Stimulated activated CD4-positive, alpha-beta T cell treated with anti-CD3 and anti-CD28 coated beads, Interleukin-1b, Interleukin-23, amount 100 ng/mL, for 1 hour (primary cell): ENCODE measurements at places on chromosomes 1 and 21.

- no peak for DNase-seq
These were observed 30.9 kb downstream of the UTP25 start for GRCh38 chr1:209858561-209859103.

GRCh38 chr1:231557898-231558707 lies 29.6 kb downstream of the TSNAX start:
- no peak for DNase-seq

DNA sequence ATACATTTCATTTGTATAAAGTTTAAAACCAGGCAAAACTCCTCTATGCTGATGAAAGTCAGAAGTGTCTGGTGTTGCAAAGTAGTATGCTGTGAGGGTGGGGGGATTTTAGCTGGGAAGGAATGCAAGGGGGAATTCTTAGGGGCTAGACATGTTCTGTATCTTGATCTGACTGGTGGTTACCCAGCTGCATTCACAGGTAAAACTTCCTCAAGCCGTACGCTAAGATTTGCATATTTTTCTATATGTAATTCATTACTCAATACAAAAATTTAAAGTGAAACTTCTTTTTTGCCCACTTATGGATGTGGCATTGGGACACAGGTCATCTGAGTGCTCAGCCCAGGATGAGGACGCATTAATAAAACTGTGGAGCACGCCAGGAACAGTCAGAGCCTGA lies 323.3 kb downstream of the PAPPA2 start:
- DNase-seq, result no peak

DNA sequence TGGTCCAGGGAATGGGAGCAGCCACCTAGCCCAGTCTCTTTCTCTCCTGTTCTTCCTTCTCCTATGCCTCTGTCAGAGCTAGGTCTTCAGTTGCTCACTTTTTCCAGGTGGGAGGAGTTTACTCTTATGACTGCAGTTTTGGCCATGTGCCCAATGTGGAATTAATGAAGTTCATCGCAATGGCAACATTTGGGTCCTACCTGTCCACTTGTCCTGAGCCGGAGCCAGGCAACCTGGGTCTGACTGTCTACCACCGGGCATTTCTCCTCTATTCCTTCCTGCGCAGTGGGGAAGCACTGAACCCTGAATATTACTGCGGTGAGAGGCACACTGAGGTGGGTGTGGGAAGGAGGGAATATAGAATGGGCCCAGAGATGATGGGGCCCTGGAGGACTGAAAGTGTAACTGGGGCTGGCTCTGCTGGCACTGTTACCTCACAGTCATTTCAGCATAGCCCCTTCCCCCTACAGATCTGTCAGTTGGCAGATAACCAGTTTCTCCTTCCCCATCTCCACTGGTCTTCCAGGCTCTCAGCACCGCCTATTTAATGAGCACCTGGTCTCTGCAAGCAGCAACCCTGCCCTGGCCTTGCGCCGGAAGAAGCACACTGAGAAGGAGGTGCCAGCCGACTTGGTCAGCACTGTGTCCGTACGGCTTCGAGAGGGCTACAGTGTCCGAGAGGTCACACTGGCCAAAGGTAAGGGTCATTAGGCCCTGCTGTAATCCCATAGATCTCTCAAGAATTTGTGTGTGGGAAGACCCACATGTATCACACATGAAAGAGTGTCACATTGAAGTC lies 30.1 kb downstream of the SZT2 start:
- DNase-seq, result no peak

GRCh38 chr1:5991381-5992025 lies 722 bp downstream of the NPHP4 start:
- no peak for DNase-seq
